ENCODE measurements at places on chromosomes 3 and 15. TPM values are rescaled to one million over a fixed set of nuclear protein-coding genes. Genes with fewer than 3 reads are reported as not detected.

Gene MESP2
- total RNA-seq: 0.51 TPM

Gene LRRN1
- total RNA-seq: not detected

Gene NAALADL2
- not detected for total RNA-seq

Gene PARP15
- not detected for total RNA-seq

Gene AMIGO3
- 1.4 TPM for total RNA-seq

Gene ERICH6
- not detected for total RNA-seq

Gene DPPA2
- total RNA-seq: not detected

Gene SEMA5B
- 0.29 TPM for total RNA-seq

Gene KIF7
- total RNA-seq: 4.6 TPM

Gene CA12
- total RNA-seq: 158 TPM

Gene IGF1R
- 55.6 TPM for total RNA-seq

Gene DHFR2
- 3.1 TPM for total RNA-seq

Gene TM4SF18
- total RNA-seq: 45.0 TPM

Gene ALPK3
- 0.03 TPM for total RNA-seq

Gene POLQ
- total RNA-seq: 6.6 TPM

Gene IL17RE
- 0.98 TPM for total RNA-seq

Gene ATP13A5
- not detected for total RNA-seq

Gene CCDC39
- not detected for total RNA-seq

Gene CPEB1
- 4.0 TPM for total RNA-seq

Gene MASP1
- total RNA-seq: not detected

Gene DUOX1
- total RNA-seq: not detected

Gene APOD
- total RNA-seq: 0.72 TPM

Gene GABRR3
- total RNA-seq: not detected

Gene MGLL
- total RNA-seq: 62.9 TPM

Data from A549 treated with CpdA at 1 μM for 4 hours (cell line).